ENCODE measurements at places on chromosomes 2 and 18.

- DNase-seq = no peak
Measured at GRCh38 chr2:233270951-233271350, 19.5 kb downstream of the ATG16L1 start.

- DNase-seq = no peak
Measured at GRCh38 chr2:208179028-208179609, 10.7 kb downstream of the C2orf80 start.

- DNase-seq = no peak
Measured at GRCh38 chr18:7844017-7844416, 276.9 kb downstream of the PTPRM start.

GRCh38 chr2:161100211-161100895 lies 59.9 kb upstream of the TANK start:
- DNase-seq = no peak

GRCh38 chr2:209391776-209392401 lies 32.0 kb upstream of the MAP2 start:
- DNase-seq = no peak

- no peak for DNase-seq
Measured at GRCh38 chr2:120619579-120619978, 116.1 kb upstream of the GLI2 start.

GRCh38 chr2:129861666-129862288 lies 117.7 kb upstream of the RAB6C start:
- no peak for DNase-seq

DNA sequence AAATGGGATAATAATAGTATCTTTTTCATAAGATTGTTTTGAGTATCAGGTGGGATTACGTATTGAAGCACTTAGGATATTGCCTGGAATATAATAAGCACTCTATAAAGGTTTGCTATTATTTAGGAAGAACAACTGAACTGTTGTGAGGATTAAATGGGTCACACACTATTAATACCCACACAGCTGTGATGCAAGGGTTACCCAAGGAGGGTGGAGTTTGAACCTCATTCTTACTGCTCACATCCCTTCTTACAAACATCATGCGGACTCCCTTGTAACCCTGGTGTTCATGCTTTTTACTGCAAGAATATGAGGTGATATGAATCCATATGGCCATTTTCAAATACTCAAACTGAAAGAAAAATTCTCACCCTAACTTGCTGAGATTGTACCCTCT lies 113.5 kb downstream of the KCTD1 start:
- DNase-seq = no peak

GRCh38 chr18:45521136-45521535 lies 94.1 kb upstream of the SLC14A2 start:
- DNase-seq = no peak

DNA sequence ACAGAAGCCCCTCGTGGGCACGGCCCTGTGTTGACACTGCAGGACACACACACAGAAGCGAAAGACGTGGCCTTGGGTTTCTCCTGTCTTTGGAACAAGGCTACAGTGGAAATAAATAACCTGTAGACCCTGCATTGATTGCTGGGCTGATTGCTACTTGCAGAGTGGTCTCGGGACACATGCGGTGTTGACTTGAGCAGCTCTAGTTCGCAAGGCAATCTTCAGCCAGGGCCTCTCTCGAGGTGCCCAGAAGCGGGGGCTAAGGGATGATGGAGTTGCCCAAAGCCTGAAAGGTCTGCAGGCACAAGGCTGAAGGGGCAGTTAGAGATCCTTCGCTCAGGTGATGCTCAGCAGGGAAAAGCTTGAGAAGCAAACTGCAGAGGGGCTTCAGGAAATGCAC lies 180.3 kb downstream of the SEPTIN10 start:
- no peak for DNase-seq

GRCh38 chr2:188571543-188572303 lies 280.0 kb downstream of the GULP1 start:
- DNase-seq = no peak

DNA sequence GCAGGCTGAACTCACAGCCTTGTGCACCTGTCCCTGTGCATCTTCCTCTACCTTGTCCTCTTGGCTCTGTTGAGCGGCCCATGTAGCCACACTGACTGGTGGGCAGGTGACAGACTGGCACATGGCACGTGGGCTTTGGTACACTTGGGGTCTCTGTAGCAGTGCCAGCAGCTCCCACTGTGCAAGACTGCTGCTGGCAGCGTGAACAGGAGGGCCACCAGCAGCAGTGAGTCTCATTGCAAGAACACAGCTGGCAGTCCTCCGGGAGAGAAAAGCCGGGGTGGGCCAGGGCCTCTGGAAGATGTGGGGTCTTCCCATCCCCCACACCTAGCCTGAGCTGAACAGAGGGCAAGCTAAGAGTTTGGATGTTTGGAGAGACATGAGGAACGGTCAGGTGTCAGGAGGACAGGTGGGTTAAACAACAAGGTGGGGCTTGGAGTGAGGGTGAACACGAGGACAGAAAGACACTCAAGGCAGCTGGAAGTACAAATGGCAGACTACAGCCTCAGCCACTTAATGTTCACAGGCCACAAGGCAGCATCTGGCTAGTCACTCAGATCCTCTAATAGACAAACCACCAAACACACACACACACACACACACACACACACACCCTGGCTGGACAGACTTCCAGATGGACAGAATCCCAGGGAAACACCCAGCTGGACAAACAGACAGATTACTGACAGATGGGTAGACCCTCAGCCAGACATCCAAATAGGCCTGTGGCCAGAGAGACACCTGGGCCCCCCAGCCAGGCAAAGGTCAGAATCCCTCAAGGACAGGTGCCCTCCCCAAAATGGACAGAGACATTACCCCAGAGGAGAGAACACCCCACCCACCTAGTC lies 2.3 kb upstream of the PTPN18 start:
- no peak for DNase-seq

GRCh38 chr2:241324775-241325174 lies 9.1 kb downstream of the SEPTIN2 start:
- DNase-seq = no peak

GRCh38 chr2:119137502-119137901 lies 21.0 kb downstream of the C1QL2 start:
- no peak for DNase-seq

- no peak for DNase-seq
Measured at GRCh38 chr18:43893001-43893637, 615.8 kb upstream of the SYT4 start.

- no peak for DNase-seq
Measured at GRCh38 chr2:60495041-60495625, 58.3 kb downstream of the BCL11A start.

GRCh38 chr18:78803104-78803503 lies 176.5 kb upstream of the SALL3 start:
- no peak for DNase-seq

DNA sequence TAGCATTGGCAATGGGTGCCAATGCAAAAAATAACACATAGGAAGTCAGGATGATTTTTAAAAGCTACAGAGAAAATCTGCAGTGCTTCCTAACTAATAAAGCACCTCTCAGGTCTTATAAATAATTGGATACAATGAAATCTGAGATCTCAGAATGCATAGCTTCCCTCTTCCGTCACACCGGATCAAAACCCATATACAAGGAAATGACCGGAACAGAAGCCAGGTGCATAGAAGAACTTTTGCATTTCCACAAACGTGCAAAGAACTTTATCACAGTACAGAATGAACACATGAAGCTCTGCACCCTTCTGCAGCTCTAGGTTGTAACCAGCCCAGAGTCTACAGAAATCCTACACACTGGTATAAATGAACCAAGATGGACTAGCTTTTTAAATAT lies 145.4 kb downstream of the TCF4 start:
- no peak for DNase-seq

DNA sequence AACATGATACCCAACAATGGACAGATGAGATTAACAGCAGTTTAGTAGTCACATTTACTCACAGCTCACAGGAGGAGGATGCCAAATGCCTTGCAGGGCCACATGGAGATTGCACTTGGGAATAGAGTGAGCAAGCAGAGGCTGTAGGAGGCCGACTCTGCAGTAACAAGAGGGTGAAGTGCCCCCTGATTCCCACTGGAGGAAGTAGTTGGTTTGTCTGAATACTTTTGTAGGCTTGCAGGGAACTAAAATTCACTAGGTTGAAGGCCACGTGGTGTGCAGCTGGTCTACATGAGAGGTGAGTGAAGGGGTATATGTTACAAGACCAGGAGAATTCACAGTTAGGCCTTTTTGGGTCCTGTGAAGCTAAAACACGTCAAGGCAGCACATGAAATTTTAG lies 419.3 kb upstream of the TNP1 start:
- no peak for DNase-seq

DNA sequence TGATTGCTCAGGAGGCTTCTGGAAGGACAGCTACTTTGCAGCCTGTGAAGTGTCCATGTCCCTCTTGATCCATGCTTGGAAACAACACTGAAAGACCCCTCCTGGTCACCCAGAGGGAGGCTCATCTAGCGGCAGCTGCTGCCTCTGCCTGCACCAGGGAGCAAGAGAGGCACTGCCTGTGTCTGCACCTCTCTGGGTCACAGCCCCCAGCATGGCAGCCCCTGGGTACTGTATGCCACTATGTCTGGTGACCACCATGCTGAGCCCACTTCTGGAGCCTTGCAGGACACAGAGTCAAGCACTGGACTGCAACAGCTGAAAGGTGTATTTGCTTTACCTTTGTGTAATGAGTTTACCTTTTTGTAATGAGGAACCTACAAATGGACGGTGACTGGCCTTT lies 186.3 kb upstream of the MYT1L start:
- DNase-seq = no peak

DNA sequence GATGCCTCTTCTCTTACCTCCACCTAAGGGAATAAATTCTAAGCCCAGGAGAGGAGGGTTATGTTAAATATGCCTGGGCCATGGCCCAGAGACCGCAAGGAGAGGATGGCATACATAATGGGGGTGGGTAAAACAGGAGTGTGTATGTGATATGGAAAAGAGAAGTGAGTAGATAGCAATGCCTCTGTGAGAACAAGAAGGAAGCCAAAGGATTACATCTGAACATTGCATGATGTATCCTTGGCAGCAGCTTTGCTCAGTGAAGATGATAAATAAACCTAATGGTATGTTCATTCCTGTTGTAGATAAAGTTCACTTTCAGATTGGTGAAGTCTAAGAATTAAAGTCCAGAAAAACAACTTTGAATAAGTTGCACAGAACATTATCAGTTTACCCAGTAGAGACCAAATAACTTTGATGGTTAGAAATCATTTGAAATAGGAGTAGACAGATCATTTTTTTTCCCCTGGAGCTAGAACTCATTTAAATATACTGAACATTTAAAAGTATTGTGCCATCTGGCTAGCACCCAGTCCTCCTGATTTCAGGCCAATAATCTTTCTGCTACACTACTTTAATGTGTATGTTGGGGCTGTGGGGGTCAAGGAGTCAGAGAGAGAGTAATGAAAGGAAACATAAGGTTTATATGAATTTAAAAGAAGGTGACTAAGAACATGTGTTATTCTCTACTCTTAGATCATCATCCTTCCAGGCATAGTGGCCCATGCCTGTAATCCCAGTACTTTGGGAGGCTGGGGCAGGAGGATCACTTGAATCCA lies 231.7 kb downstream of the PARD3B start:
- DNase-seq = no peak

DNA sequence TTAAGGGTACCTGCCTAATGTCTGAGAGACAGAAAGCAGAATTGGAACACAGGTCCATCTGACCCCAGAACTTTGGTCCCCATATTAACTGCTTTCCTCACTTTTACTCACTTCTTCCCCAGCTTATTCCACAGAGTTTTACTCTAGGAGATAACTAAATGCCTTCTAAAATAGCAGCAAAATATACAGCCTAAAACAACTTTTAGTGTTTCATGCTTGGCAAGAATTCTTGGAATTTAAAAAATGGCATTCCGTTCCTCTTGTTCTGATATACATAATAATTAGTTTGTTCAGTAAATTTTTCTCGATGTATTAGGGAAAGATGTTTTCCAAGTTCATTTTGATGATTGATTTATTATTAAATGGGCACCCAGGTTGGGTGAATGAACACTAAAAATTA lies 151.9 kb downstream of the FHOD3 start:
- no peak for DNase-seq

- DNase-seq = no peak
Measured at GRCh38 chr2:168278424-168278888, 31.1 kb upstream of the STK39 start.

GRCh38 chr2:99552529-99552928 lies 62.7 kb upstream of the REV1 start:
- DNase-seq = no peak

GRCh38 chr2:76895469-76895868 lies 626.7 kb downstream of the LRRTM4 start:
- DNase-seq = no peak

DNA sequence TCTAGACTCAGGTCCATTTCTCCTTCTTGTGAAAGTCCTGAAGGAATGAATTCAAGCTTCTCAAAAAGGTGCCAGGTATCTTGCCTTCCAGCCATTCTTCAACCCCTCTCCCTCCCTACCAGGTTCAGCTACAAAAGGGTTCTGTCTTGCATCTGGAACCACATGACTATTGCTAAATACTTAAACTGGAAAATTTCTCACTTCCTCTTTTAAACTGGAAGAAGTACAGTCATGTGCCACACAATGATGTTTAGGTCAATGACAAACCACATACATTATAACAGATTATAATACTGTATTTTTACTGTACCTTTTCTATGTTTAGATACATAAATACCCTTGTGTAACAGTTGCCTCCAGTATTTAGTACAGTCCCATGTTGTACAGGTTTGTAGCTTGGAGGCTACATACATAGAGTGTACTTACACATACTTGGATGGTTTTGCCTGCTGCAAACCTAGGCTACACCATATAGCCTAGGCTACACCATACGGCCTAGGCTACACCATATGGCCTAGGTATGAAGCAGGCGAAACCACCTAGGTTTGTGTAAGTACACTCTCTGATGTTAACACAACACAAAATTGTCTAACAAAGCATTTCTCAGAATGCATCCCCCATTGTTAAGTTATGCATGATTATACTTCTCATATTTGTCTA lies 142.0 kb upstream of the DNMT3A start:
- peak; percentile 67 for DNase-seq

GRCh38 chr2:140869925-140870324 lies 1260.9 kb downstream of the LRP1B start:
- DNase-seq = no peak

DNA sequence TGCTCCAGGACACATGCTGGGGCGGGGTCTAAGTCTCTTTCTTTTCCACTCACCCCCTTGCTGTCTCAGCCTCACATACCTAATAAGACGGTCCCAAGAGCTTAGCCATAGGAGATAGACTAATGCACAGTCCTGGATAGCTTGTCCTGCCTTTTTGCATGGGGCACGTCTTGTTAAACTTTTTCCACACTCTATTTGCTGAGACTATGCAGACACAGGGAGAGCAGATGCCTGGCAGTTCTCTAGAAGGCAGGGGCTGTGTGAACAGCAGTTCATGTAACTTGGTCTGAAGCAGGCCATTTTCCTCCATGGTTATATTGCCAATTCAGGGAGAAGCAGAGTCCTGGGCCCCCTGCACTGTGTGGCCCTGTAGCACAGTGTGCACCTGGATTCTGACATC lies 142.1 kb downstream of the SEPTIN10 start:
- no peak for DNase-seq

DNA sequence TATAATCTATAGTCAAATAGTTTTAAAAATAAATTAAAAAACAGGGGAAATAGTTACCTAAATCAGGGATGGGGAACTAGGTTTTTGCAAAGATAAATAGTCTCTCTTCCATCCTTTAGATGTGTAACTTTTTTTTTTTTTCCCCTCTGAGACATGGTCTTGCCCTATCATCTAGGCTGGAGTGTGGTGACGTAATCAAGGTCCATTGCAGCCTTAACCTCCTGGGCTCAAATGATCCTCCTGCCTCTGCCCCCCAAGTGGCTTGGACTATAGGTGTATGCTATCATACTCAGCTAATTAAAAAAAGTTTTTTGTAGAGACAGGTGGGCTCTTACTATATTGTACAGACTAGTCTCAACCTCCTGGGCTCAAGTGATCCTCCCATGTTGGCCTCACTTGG lies 316.5 kb downstream of the CCDC85A start:
- DNase-seq = no peak

Data from SIG-M5 (cell line).